ENCODE measurements at places on chromosomes 7 and 10. TPM values are rescaled to one million over a fixed set of nuclear protein-coding genes. Genes with fewer than 3 reads are reported as not detected.

GRCh38 chr10:2038036-2038435 lies 300.7 kb upstream of the ADARB2 start:
- no peak for DNase-seq

DNA sequence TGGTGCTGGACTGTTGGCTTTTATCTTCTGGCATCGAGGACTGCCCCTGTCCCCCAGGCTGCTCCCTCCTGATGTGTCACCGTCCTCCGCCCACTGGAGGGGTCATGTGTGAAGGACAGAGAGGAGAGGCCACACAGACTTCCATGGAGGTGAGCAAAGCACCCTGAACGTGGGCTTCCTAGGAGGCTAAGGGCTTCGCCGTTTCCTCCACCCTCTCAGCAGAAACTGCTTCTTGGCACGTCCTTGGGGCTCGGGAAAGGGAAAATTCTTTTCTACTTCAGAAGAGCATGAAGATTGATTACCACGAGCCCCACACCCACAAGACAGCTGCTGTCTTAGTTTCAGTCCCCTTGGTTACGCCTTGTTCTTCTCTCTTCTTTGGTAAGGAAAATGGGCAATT lies 218.2 kb downstream of the CCDC3 start:
- no peak for DNase-seq

GRCh38 chr7:138388673-138389491 lies 71.2 kb upstream of the TRIM24 start:
- DNase-seq, result no peak

DNA sequence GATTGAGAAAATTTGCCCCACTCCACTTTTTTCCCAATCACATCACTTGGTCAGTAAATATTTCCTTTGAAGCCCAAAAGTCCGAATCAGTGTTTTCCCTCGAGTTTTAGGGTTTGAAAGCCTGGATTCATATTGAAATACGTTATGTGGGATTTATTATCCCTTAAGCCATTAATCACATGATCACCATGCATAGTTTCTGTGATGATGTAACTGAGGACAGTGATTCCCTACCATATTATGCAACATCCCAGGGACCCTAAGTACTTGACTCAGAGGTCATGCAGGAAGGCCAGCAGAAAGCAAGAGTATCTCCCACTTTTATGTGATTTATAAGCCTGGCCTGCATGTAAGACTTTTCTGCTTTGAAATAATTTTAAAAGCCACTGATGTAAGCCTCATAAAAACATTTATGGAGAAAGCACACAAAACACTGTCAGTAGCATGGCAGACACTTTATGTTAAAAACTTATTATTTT lies 630.6 kb upstream of the ZWINT start:
- DNase-seq, result no peak

GRCh38 chr7:108920490-108920889 lies 350.8 kb downstream of the DNAJB9 start:
- no peak for DNase-seq

DNA sequence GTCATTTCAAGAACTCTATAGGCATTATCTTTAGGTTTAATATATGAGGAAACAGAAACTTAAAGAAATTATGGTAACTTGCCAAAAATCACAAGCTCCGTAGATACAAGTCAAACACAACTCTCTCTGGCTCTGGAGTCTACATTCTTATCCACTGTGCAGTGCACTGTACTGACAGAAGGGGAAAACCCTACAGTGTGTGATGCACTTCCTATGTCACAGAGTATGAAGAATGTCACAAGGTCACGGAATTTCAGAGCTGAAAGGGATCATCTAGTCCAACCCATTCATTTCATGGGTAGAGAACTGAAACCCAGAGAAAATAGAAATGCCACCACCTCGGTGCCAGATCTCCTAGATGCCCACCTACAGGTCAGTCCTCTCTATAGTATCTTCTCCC lies 86.1 kb downstream of the LRRTM3 start:
- no peak for DNase-seq

DNA sequence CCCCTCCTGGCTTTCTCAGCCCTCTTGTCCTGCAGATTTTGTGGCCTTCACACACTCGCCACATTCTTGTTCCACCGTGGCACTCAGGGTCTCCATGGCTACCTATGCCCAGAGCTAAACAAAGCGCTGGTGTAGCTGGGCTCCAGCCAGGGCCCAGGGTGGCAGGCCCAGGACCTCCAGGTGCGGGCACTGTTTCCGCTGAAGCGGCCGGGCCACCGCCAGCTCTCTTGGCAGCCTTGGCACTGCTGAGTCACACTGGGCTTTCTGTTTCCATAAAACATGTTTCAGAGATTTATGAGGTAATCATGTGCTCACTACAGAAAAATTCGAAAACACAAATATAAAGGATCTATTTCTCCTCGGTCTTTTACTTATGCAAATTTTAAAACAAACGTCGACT lies 51.3 kb downstream of the AOC1 start:
- DNase-seq, result no peak

DNA sequence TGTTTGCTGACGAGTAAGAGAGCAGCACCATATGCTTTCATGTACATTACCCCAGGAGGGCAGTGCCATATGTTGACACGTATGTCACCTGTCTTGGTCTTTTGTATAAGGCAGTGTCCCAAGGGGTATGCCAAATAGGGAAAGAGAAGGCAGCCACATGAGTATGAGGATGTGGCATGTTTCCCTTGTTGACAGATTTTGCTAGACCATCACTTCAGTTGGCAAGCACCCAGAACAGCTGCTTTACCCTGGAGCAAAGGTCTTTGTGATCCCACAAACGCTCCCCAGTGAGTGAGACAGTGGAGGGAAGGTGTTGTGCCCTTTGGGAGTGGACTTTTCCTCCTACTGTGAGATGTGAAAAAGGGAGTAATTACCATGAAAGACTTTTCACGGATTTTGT lies 350.1 kb downstream of the ETV1 start:
- DNase-seq, result no peak

The COL13A1 gene
- 72.3 TPM for total RNA-seq

The SMKR1 gene
- not detected for total RNA-seq

The UFSP1 gene
- total RNA-seq, result 16.0 TPM
